Stimulated activated naive CD8-positive, alpha-beta T cell treated with anti-CD3 and anti-CD28 coated beads, Interleukin-15, amount 100 ng/mL, for 72 hours (primary cell): ENCODE measurements at places on chromosomes 3 and 15.

DNA sequence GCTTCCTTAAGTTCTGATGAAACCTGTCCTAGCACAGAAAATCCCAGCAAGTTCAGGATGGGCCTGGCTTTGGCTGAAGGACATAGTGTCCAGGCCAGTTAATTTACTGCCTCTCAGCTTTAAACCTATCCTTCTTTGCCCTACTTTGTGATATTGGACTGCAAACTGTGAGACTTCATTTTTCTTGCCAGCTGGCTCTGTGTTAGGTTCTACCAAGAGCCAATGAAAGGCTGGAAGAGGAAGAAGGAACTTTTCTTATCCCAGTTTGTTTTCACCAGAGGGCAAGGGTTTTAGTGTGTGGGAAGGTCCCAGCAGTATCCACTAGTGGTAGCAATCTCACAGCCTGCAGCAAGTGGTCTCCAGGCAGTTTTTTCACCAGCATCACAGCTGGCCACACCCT is 18.2 kb downstream of the DCUN1D1 start:
- no peak for DNase-seq

DNA sequence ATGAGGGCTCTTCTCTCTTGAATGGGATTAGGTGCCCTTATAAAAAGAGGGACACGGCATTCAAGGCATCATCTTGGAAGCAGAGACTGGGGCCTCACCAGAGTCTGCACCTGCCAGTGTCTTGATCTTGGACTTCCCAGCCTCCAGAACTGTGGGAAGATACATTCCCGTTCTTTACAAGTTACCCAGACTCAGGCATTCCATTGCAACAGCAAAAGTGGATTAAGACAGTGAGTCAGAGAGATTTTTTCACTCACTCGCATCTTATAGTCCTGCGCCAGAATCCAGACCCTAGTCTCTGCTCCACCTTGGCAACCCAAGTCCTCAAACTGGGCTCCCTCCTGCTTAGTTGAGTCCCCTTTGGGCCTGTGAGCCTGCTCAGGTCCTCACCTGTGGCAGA is 2.7 kb downstream of the LCTL start:
- no peak for DNase-seq

DNA sequence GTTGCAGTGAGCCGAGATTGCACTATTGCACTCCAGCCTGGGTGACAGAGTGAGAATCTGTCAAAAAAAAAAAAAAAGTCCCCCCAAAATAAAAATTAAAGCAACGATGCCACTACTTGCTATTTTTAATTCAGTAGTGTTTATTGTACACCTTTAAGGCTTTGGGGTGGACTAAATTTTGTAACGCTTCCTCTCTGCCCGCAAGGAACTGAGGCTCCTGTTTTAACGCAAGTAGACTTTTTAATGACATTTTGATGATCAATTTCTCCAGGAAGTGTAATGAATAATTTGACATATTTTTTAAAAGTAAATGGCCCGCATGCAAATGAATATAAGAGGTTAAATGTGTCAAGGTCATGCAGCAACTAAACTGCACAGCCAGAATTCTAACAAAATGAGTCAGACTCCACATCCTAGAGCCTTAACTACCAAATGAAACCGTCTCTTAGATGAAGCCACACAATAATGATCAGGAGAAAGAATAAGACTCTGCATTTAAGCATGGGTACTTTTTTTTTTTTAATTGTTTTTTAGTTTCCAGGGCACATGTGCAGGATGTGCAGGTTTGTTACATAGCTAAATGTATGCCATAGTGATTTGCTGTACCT is 96.8 kb upstream of the LMOD3 start:
- no peak for DNase-seq

DNA sequence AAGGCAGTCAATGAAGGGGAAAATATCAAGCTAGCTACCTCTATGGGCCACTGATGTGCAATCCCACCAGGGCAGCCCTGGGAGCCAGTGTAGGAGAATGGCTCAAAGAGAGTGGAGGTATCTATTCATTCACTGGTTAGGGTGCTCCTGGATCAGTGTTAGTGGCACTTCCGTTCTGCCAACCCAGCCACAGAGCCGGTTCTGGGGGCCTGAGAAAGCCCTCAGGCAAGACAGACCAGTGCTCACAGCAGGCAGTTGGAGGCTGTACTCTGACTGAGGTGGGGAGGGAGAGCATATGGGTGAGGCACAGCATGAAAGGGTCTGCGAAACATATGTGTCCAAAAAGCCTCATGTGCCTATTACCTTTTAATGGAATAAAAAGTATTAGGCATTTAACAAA is 109.3 kb downstream of the KCNMB2 start:
- no peak for DNase-seq

DNA sequence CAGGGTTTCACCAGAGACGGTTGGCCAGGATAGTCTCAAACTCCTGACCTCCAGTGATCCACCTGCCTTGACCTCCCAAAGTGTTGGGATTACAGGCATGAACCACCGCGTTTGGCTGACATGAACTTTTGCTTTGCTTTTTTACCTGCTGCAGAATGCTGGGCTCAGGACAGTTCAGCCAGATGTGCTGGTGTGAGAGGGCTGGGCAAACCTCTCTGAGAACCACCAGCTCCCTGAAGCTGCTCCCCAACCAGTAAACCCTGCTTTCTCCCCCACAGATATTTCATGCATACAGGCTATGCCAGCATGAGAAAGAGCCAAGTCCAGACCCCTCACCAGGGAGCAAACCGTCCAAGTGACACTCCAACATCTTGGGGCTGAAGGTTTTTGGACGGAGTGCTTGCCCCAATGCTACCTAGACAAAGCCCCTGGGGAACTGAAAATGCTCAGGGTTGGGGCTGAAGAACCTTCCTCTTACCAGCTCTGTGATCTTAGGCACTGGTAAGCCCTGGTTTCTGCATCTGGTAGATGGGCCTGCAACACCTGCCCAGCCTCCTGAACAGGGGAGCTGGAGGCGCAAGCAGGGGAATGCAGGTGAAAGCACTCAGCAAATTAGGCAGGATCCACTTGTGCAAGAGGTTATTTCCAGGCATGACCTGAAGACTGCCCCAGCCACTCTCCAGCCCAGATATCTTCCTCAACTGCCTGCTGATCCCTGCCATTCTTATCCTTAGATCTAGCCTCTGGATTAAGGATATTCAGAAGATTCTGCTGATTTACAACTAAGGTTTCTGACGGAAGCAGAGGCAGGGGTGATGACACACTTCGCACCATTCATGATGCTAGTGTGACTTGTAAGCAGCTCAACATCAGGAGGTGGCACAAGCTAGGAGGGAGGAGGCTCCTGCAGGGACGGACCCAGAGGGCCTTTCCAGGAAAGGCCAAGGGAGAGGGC is 78.8 kb downstream of the TLE3 start:
- no peak for DNase-seq
